T-helper 17 cell (primary cell): ENCODE measurements at places on chromosomes 1 and 21.
A peak's percentile ranks its signal among the peaks of the same experiment; 100 is the strongest.

DNA sequence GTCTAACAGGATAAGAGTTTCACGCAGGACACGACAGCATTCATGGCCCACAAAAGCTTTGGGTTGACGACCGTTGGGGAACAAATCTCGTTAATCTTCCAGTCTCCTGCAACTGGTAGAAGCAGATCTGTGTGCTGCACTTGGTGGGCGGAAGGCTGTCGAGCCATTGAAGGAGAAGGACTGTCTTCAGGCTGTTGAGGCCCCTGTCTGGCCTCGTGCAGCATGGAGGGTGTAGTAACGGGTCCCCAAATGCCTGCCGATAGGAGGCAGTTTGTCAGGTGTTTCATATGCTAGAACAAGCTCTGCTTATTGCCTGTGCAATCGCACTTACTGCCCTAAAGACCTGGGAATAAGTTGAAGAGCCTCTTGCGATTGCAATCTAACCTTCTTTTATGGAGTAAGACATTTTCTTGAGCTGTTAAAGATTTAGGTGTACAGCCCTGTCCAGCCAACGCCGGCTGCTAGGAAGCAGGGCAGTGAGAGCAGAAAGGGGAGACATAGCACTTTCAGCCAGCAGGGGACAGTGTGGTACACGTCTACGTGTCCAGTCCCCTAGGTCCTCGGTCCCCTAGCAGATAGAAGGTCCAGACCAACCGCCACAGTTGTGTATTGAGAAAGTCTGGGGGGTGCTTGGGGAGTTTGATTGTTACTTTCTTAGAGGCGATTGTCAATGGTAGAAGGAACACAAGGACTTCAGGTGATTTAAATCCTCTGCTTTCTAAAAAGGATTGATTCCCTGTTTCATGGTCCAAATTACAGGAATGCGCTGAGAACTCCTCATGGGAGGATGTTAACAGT, 102.3 kb upstream of the TMPRSS2 start:
- no peaks in the 10 kb centered on the region for H3K4me1 ChIP-seq
- peaks cover 72% of the 10 kb centered on the region for H3K27me3 ChIP-seq
- DNase-seq = no peak
- no peak overlapping the region for H3K27ac ChIP-seq
- H3K4me3 ChIP-seq = no peak overlapping the region

GRCh38 chr1:61092642-61093041, 10.3 kb downstream of the NFIA start:
- peaks cover 4% of the 10 kb centered on the region for H3K36me3 ChIP-seq
- no peak overlapping the region for H3K27ac ChIP-seq
- H3K4me3 ChIP-seq = no peak overlapping the region
- no peaks in the 10 kb centered on the region for H3K27me3 ChIP-seq
- peaks cover 10% of the 10 kb centered on the region for H3K4me1 ChIP-seq
- DNase-seq = no peak

- H3K4me3 ChIP-seq = no peak overlapping the region
- peaks cover 9% of the 10 kb centered on the region for H3K36me3 ChIP-seq
- H3K27ac ChIP-seq = no peak overlapping the region
- H3K27me3 ChIP-seq = peaks cover 61% of the 10 kb centered on the region
- peaks cover 2% of the 10 kb centered on the region for H3K4me1 ChIP-seq
Measured at GRCh38 chr1:30809514-30810263, 52.1 kb upstream of the LAPTM5 start.

DNA sequence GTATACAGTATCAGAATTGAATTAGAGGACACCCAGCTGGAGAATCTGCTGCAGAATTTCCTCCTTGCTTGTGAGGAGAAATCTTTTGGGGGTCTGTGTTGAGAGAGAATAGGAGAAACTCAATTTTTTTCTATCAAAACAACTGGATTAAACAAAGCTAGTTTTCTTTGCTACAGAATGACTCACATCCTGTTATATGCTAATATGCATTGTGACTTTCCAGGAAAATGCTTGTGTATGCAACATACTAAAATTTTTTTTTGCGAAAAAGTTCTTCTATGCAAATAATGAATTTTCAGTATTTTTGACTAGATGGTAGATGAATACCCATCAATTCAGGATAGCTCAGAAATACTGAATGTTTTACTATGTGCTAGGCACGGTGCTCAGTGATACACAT, 2.2 kb downstream of the VAMP4 start:
- no peak for DNase-seq
- H3K27ac ChIP-seq = peak overlapping the region; percentile 99
- no peaks in the 10 kb centered on the region for H3K27me3 ChIP-seq
- peak overlapping the region; percentile 99 for H3K4me3 ChIP-seq

DNA sequence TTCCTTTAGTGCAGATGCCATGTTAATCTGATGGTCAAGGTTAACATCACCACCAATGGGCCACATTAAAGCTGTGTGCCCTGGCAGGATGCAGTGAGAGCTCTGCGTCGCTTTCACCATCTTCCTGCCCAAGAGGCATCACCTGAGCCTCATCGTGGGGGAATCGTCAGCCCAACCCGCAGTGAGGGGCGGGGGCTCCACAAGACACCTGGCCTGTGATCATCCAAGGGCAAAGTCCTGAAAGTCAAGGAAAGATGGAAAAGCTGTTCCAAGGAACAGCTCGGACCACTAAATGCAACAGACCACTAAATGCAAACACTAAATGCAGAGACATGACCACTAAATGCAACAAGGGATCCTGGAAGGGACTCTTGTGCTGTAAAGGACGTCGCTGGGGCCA, 49.9 kb downstream of the WDR4 start:
- H3K36me3 ChIP-seq = no peaks in the 10 kb centered on the region
- no peak overlapping the region for H3K27ac ChIP-seq
- no peak overlapping the region for H3K4me3 ChIP-seq
- H3K27me3 ChIP-seq = peaks cover 33% of the 10 kb centered on the region
- no peak for DNase-seq
- H3K4me1 ChIP-seq = peaks cover 24% of the 10 kb centered on the region

- no peak for DNase-seq
- H3K27ac ChIP-seq = no peak overlapping the region
- H3K27me3 ChIP-seq = no peaks in the 10 kb centered on the region
- peaks cover 2% of the 10 kb centered on the region for H3K4me1 ChIP-seq
Measured at GRCh38 chr1:1239614-1240347, 6.7 kb downstream of the C1QTNF12 start.
